ENCODE measurements at places on chromosomes 4 and X.

- DNase-seq, result no peak
These were observed 79.5 kb downstream of the SPRY1 start for GRCh38 chr4:123476089-123476488.

GRCh38 chrX:111652719-111653118 lies 28.3 kb upstream of the ALG13 start:
- DNase-seq, result no peak

DNA sequence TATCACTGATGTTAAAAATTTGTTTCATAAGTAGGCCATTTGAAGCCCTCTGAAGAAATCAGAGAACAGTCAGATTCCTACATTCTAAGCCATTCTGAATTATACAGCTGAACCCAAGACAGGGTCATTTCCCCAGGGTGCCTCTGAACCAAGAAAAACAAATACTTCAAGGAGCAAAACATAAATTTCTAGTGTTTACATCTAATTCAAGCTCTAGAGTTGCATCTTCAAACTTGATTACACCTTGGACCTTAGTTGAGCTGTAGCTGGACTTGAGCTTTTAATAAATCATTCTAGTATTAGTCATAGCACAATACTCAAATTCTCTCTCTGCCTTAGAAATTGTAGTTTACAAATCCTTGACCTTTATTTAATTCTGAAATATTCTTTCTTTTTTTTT lies 87.6 kb upstream of the IL15 start:
- DNase-seq, result no peak

DNA sequence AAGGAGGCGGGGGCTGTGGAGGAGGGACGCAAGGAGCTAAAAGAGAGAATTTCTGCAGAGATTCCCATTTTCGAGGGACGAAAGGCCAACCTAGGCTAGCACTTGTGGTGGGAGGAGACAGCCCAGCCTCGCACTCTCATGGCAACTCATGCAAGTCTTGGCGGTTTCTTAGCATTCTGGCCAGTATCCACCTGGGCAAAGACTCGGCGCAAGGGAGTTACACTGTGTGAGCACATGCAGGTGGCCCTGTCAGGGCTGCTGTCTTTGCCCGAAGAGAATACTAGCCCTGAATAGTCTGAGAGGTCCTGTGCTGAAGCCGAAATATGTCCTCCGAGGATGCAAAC lies 15.5 kb downstream of the MCF2 start:
- DNase-seq, result no peak

DNA sequence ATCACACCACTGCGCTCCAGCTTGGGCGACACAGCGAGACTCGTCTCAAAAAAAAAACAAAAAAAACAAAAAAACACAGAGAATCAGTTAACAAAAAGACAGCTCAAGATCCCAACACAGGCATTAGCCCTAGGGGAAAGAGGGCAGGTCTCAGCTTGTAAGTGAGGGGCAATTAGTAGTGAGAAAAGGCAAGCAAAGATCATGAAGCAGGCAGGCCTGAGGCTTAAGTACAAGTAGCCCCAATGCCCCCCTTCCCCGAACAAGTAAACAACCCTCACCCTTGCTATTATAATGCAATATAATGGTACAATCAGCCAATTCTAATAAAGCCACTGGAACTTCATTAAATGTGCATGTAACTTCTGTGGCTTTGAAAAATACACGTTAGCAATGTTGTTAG lies 17.0 kb downstream of the ADGRA3 start:
- no peak for DNase-seq

DNA sequence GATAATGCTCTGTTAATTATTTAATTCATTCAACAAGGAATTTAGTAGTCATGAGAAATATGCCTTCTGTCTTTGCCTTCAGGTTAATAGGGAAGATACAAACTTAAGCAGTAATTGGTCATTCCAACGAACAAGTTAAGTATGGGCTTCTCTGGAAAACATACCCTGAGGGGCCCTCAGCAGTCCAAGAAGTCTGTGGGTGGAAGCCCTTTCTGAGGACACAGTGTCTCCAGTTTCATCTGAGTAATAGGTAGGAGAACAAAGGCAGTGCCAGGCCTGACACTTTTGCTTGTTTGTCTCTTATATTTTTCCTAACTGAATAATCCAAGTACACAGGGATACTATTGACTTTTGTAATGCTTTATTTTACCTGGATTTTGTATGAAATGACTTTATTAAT lies 262.5 kb downstream of the FBXW7 start:
- no peak for DNase-seq

DNA sequence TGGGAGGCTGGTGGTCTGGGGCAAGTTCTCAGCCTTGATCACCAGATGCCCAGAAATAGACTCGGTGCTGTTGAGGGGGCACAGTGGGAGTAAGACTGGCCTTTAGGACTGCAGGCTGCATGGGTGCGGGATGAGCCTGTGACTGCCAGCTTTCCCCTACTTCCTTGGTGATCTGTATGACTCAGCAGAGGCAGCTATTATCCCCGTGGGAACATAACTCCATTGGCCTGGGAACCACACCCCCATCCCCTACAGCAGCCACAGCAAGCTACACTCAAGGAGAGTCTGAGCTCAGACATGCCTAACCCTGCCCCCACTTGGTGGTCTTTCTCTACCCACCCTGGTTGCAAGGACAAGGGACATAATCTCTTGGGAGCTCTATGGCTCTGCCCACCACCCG lies 20.6 kb downstream of the CLIC2 start:
- no peak for DNase-seq

Data from central memory CD4-positive, alpha-beta T cell (primary cell).